Breast epithelium (tissue), 4 donors: ENCODE measurements at places on chromosomes 3 and 15. TPM values are rescaled to one million over a fixed set of nuclear protein-coding genes. Genes with fewer than 3 reads are reported as not detected.

- DNase-seq = no peak
Observed at GRCh38 chr15:70726753-70727152, 36.6 kb downstream of the UACA start.

GRCh38 chr3:16319307-16319706 lies 54.3 kb downstream of the OXNAD1 start:
- no peak for DNase-seq

- DNase-seq = no peak
Observed at GRCh38 chr3:141074529-141074928, 23.4 kb downstream of the SPSB4 start.

Gene GP5
- total RNA-seq = not detected

DNA sequence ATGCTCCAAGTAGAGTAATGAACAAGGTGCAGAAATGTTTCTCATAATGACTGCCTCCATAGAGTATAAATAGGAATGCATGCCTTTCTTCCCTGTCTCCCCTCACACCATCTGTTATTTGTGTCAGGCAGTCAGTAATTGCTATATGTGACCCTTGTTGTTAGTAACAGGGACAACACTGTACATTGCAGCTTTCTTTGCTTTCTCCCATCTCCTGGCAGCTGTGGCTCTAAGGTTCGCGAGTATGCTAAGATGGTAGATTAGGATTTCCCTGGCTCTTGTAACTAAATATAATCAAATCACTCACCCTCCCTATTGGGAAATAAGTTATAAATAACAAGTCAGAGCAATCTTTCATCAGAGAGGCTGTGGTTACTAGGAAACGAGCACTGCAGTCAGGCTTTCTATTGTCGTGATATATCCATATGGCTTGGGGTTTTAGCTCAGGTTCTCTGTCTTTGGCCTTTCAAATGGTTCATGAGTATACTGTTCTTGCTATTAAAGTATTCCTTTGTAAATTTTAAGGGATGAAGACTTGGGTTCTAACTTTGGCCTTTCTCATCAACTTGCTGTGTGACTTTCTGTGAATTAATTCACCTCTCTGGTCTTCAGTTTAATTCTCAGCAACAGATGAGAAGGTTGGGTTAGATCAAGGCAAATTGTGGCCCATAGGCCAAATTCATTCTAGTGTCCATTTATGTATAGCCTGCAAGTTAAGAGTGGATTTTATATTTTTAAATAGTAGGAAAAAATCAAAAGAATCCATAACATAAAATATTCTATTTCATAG lies 8.1 kb upstream of the MINDY4B start:
- no peak for DNase-seq

- DNase-seq = no peak
Observed at GRCh38 chr15:45391746-45392583, 13.6 kb upstream of the GATM start.

Gene PGBD4
- total RNA-seq = 1.3 TPM

GRCh38 chr15:25332306-25332705 lies 106.5 kb downstream of the UBE3A start:
- DNase-seq = no peak

DNA sequence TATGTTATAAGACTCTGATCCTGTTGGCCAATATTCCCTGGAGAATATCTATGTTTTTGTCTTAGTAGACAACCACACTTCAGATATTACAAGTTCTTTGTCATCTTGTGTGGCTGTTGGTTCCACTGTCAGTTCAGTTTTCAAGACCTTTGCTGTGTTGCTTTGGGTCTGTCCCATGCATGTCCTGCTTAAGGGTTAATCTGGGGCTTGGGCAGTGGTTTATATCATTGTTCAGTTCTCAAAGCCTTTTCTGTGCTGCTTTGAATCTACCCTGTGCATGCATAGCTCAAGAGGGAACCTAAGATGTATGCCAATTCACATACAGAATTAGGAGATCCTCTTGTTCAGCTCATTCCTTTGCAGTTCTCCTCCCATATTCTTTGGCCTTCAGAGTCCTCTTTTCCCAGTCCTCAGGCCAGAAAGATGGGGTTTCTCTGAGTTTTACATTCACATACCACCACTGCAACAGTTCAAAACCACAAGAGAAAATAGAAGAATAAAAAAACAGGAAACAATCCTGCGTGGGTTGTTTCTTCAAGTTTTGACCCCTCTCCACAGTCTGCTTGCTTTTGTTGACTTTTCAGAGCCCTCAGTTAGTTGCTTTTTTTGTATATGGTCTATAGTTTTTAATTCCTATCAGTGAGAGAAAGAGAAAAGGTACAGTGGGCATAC lies 21.6 kb downstream of the BUB1B start:
- no peak for DNase-seq

- no peak for DNase-seq
Observed at GRCh38 chr3:121758727-121759450, 9.3 kb upstream of the GOLGB1 start.

- no peak for DNase-seq
Observed at GRCh38 chr15:92418864-92419263, 25.2 kb downstream of the ST8SIA2 start.

- DNase-seq = no peak
Observed at GRCh38 chr3:149174901-149175300, 45.5 kb downstream of the HPS3 start.
